ENCODE measurements at places on chromosomes 2 and 18. TPM values are rescaled to one million over a fixed set of nuclear protein-coding genes. Genes with fewer than 3 reads are reported as not detected.

GRCh38 chr2:107466984-107467773, 359.5 kb upstream of the RGPD4 start:
- no peak for DNase-seq

DNA sequence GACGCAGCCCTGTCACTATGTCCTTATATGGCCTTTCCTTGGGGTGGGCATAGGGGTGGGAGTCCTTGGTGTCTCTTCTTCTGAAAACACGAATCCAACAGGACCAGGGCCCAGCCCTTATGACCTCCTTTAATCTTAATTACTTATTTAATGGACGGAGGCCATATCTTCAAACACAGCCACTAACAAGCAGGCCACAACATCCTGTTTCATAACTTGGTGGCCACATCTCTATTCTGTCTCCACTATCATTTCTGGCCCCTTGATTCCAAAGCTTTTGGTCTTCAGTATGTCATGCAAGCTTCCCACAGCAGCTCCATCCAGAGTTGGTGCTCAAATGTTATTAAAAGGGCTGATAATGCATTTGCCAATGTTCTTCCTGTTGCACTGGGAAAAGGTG, 287.3 kb upstream of the SMIM21 start:
- no peak for DNase-seq

AOX1 gene
- polyA plus RNA-seq, result 49.9 TPM

AQP12B gene
- not detected for polyA plus RNA-seq

- DNase-seq, result no peak
These were observed 563.9 kb downstream of the DCC start for GRCh38 chr18:52903857-52904256.

DNA sequence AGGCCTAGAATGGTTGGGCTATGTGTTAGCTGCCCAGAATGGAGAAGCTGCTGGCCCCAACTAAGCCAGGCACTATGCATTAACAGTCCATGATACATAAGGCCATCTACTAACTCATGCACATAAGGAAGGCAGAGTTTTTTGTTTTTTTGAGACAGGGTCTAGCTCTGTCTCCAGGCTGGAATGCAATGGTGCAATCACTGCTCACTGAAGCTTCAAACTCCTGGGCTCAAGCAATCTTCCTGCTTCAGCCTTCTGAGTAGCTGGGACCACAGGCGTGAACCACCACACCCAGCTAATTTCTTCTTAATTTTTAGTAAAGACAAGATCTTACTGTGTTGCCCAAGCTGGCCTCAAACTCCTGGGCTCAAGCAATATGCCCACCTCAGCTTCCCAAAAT, 37.6 kb downstream of the GPR45 start:
- DNase-seq, result no peak

PHLPP1 gene
- polyA plus RNA-seq, result 3.6 TPM

DNA sequence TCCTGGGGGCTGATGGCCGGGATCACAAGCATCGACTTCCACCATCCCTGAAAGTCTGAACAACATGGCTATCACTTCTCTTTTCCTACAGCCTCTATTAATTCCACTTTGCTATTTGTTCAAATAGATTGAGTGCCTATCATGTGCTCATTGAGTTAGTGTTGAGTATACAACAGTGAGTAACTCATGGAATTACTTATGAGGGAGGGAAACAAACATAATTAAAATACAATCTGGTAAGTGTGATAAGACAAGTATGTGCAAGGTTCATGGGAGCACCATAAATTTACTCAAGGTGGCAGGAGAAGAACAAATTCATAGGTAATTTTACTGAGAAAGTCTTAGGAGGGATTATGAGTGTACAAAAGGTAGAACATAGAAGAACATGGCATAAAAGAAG, 86.4 kb downstream of the MEP1B start:
- DNase-seq, result no peak

DNA sequence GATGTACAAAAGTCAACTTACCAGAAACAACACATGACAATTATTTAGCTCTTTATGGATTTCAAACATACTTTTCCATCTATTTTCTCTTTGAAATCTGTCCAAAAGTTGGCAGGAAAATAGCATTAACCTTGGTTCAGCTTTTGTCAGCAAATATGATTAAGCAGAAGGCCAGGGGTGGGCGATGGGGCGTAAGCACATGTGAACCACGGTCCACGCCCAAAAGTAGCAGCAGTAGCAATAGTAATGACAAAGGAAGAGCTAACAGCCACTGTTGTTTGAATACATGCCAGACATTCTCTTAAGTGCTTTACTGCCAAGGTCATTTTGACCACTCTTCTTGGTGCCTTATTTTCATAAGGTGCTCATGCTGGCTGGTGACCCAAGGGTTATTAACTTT, 73.5 kb downstream of the ANTXR1 start:
- DNase-seq, result peak; percentile 26

- DNase-seq, result no peak
These were observed 67.1 kb downstream of the HAUS1 start for GRCh38 chr18:46171331-46171730.

UGT1A3 gene
- not detected for polyA plus RNA-seq

EGR4 gene
- not detected for polyA plus RNA-seq

PMAIP1 gene
- polyA plus RNA-seq, result 8.5 TPM

GRCh38 chr2:3264010-3264744, 113.4 kb downstream of the EIPR1 start:
- DNase-seq, result no peak

DNA sequence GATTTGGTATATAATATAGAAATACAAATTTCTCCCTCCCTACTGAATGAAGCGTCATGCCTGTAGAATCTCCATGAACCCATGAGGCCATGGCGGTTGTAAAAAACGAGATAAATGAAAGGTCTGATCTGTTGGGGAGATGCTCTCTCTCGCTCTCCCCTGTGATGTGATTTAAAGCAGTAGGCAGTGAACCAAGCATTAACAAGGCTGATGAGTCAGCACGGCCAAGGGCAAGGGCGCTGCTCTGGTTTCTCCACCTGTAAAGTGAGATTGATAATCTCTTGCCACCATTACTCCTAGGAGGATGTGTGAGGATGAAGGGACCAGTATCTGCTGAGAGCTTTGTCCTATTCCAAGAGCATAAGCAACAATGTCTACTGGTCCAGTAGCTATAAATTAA, 553.3 kb downstream of the CMPK2 start:
- no peak for DNase-seq

LRRC30 gene
- polyA plus RNA-seq, result not detected

GRCh38 chr18:12559319-12559718, 98.6 kb downstream of the SPIRE1 start:
- DNase-seq, result no peak

- DNase-seq, result no peak
These were observed 67.8 kb downstream of the SRBD1 start for GRCh38 chr2:45543257-45543656.

- peak; percentile 78 for DNase-seq
These were observed 134.8 kb downstream of the SLC8A1 start for GRCh38 chr2:40317046-40317445.

DNA sequence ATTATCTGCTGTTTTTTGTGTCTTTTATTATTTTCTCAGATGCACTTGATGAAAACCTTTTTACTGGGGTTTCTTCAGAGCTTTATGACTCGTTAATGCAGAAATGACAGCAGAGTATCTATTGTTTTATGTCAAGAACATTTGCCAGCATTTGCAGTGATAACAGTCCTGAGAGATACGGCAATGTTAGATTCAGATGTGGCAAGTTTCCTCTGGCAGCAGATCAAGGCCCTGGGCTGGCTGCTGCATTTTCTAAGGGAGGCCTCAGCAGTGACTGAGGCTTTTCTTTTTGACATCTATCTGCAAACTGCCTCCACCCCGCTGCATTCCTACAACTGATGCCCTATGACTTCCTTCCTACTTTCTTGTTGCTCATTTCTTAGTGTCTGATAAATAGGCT, 40.2 kb downstream of the EFEMP1 start:
- peak; percentile 62 for DNase-seq

GRCh38 chr2:134310107-134311079, 56.5 kb downstream of the MGAT5 start:
- no peak for DNase-seq

RGPD4 gene
- polyA plus RNA-seq, result not detected

MOCOS gene
- polyA plus RNA-seq, result 2.0 TPM

COLEC11 gene
- 0.30 TPM for polyA plus RNA-seq

GRCh38 chr2:18297534-18298058, 262.9 kb downstream of the RDH14 start:
- DNase-seq, result no peak

SOWAHC gene
- 4.7 TPM for polyA plus RNA-seq

ZNF892 gene
- 1.4 TPM for polyA plus RNA-seq

- no peak for DNase-seq
These were observed 351.7 kb upstream of the SPHKAP start for GRCh38 chr2:228533156-228533555.
